H4 (cell line): ENCODE measurements at places on chromosomes 2 and 18. TPM values are rescaled to one million over a fixed set of nuclear protein-coding genes. Genes with fewer than 3 reads are reported as not detected.

INPP1 gene
- 6.5 and 15.1 TPM in 2 replicates for total RNA-seq

- DNase-seq, result no peak
Measured at GRCh38 chr2:117737846-117738245, 76.6 kb upstream of the DDX18 start.

DNA sequence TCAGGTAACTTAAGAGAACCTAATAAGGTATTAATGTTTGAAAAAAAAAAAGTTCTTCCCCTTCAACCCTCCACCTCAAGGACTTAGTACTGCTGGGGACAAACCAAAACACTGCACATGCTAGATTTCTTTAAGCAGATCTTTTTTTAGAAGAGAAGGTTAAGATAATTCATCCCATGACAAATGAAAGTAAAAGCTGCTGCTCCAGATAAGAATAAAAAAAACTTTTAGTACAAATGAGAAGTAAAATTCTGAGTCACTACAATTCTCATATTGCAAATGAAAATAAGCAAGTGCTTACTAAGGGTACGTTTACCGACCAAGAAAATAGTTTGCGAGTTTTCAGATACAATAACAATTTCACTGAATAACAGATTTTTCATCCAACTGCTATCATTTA lies 8.9 kb downstream of the STAM2 start:
- DNase-seq, result no peak

GRCh38 chr2:9212010-9212635 lies 5.5 kb downstream of the ASAP2 start:
- no peak for DNase-seq
